ENCODE measurements at places on chromosomes 5 and 9.

GRCh38 chr9:123406691-123407216 lies 50.8 kb downstream of the CRB2 start:
- no peak for DNase-seq

DNA sequence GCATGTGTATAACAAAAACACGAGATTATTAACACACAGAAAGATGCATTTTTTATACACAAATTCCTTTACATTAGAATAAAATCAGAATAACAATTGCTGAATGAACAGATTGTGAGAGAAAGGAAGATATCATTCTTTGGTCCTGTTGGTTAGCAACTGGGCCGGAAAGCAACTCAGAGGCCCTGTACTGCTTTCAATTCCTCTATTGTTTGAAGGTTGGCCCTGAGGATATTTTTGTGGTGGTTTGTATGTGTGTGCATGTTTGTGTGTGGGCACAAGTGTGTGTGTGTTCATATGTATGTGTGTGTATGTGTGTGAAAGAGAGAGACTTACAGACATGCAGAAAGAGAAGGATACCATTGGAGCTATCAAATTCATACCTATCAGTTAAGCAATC lies 356.8 kb upstream of the DMAC1 start:
- no peak for DNase-seq

DNA sequence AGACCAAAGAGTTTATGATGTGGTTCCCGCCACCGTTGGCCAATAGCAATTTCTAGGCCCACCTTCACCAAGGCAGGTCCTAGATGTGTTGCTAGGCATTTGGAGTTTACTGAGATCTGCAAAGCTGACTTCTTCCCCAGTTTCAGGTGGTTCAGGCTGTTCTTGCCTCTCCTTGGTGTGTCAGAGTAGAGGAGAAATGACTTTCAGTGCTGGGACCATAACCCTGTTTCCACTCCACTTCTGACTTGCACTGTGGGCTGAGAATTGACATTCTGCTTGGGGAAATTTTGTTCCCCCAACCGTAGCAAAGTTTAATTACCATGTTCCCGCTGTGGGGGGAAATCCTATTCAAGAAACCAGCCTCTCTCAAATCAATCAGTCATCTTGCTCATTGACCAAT lies 128.0 kb upstream of the GABRP start:
- DNase-seq, result no peak

GRCh38 chr5:89573345-89573744 lies 690.4 kb upstream of the MEF2C start:
- no peak for DNase-seq

GRCh38 chr5:60586307-60586901 lies 113.6 kb downstream of the DEPDC1B start:
- DNase-seq, result no peak

- DNase-seq, result no peak
Observed at GRCh38 chr5:73395256-73395655, 53.3 kb downstream of the FOXD1 start.

GRCh38 chr9:107175816-107176435 lies 107.2 kb upstream of the RAD23B start:
- DNase-seq, result no peak

GRCh38 chr9:106350777-106351176 lies 512.2 kb upstream of the ZNF462 start:
- no peak for DNase-seq

GRCh38 chr5:11547730-11548129 lies 356.5 kb downstream of the CTNND2 start:
- DNase-seq, result no peak

GRCh38 chr5:137741-138140 lies 45.8 kb downstream of the PLEKHG4B start:
- no peak for DNase-seq

GRCh38 chr5:36726767-36727166 lies 120.4 kb downstream of the SLC1A3 start:
- no peak for DNase-seq

DNA sequence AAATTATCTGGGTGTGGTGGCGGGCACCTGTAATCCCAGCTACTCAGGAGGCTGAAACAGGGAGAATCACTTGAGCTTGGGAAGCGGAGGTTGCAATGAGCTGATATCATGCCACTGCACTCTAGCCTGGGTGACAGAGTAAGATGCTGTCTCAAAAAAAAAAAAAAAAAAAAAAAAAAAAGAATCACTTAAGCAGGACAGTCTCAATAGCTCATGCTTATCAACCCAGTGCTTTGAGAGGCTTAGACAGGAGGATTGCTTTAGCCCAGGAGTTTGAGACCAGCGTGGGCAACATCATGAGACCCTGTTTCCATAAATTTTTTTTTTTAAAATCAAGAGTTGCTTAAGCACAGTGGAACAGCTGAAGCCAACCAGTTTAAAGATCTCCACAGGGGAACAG lies 42.6 kb downstream of the LEAP2 start:
- no peak for DNase-seq

- no peak for DNase-seq
Observed at GRCh38 chr5:31221001-31221400, 27.5 kb downstream of the CDH6 start.

DNA sequence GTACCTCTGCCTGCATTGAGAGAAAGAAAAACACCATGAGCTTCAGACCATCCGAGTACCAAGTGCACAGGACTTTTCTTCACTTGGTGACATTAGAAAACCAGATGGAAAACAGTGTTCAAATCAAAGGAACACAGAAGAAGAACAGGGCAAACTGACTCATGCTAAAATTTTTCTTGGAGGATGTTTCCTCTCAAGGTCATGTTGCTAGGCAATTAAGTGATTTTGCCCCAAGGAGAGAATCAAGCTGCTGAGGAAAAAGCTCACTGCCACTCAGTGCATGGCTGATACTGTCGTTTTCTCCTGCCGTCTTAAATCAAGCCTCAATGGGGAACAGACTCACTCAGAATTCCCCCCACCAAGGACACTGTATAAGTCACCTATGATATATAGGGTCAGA lies 57.9 kb upstream of the SIMC1 start:
- DNase-seq, result no peak

DNA sequence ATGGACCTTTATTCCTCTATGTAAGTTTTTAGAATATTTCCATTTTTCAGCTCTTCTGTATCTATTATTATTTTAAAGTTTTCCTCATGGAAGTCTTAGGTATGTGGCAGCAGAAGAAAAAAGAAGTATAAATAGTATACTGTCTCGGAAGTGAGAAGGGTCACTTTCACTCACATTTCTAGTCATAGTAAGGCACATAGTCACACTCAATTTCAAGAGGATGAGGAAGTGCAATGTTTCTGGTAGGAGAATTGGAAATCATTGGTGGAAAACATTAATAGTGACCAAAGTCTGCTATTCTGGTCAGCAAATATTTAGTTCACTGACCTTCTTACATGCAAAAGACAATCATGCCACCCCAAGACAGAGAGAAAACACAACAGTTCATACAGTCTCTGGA lies 35.2 kb upstream of the TNFSF8 start:
- no peak for DNase-seq

DNA sequence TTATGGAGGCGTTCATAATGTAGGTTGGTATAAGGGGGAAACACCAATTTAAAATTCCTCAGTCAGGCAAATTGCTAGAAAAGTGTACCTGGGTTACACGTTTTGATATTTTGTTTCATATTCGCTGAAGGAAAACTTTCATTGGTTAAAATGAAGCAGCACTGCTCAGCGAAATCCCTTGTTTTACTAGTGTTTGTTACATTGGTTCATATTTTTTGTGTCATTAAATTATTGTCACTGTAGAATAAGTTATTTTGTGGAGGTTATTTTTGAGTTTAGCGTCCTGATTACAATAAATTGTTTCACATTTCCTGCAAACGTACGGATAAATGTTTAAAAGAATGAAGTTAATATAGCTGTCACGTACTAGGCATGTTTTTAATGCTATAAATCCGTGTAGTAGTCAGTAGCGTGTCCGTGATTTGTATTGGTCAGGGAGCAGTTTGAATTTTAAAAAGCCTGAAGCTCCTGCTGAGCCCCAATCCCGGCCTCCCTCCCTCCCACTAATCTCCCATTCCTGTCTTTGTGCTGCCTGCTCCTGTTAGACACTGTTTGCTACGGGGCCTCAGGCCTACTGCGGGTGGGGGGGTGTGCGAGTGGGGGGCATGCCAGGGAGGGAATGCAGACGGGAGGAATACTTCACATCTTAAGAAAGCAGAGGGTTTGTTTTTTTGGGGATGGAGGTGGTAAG lies 2.0 kb downstream of the NIPBL start:
- DNase-seq, result no peak

GRCh38 chr9:115416299-115416698 lies 298.3 kb upstream of the TNC start:
- DNase-seq, result no peak

DNA sequence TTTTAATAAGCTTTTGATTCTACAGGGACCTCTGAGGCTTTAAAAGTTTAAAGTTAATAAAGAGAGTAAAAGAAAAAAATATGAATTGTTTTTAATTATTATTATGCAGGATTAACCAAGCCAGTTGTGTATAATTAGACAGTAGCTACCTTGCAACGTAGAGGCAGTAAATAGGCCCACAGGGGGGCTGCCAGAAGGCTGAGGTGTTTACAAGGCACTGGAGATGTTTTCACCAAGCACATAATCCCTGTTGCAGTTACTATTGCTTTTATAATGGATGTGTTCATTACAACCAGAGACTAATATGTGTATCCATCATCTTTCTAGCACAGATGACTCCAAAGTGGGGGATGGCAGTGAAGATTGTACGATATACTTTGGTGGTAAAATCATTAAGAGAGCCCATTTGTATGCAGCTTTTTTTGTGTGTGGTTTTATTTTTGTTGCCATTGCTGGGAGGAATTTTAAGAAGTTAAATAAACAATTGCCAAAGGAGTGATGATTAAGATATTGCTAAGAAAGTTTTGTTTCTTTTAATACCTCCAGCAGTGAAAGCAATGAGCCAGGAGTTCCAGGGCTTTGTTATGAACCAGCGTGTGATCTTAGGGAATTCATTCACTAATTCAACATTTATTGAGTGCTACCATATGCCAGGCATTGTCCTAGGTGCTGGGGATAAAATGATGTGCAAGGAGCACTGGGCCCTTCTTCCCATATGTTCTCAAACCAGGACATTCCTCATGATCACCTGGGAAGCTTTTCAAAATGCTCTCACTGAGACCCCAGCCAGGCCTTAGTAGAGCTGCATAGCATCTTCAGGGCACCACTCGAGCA lies 138.7 kb upstream of the EFNA5 start:
- no peak for DNase-seq

- no peak for DNase-seq
Observed at GRCh38 chr5:121313886-121314285, 537.8 kb upstream of the FTMT start.

Data from activated T-cell treated with anti-CD3 and anti-CD28 coated beads for 48 hours (primary cell).